ENCODE measurements at places on chromosomes 1 and 21.

- no peak for DNase-seq
Measured at GRCh38 chr1:195328102-195328501, 1280.1 kb downstream of the KCNT2 start.

DNA sequence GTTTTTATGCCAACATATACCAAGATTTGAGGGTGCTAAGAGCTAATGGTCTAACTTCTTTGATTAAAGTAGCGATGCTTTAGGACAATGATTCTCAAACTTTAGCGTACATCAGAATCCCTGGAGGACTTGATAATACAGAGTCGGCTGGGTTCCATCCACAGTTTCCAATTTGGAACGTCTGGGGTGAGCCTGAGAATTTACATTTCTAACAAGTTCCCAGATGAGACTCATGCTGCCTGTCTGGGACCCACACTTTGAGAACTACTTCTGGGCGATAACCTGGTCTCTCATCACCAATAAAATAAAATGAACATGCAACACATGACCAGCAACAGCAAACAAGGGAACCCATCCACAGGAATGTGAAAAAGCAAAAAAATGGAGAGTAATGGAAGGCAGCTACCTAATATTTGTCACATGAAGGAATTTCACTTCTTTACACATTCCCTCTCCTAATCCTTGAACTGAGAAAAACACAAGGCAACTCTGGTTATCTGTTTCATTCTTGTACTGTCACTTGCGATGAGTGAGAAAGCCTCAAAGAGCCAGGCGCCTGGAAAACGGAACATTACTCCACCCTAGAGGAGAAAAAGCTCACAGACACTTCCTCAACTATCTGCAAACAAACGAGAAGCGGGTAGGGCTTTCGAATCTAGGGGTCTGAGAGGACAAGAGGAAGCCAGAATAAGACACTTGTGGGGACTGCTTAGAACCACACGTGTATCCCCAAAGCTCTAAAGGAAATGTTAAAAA lies 14.0 kb downstream of the HSF2BP start:
- peak; percentile 79 for DNase-seq

DNA sequence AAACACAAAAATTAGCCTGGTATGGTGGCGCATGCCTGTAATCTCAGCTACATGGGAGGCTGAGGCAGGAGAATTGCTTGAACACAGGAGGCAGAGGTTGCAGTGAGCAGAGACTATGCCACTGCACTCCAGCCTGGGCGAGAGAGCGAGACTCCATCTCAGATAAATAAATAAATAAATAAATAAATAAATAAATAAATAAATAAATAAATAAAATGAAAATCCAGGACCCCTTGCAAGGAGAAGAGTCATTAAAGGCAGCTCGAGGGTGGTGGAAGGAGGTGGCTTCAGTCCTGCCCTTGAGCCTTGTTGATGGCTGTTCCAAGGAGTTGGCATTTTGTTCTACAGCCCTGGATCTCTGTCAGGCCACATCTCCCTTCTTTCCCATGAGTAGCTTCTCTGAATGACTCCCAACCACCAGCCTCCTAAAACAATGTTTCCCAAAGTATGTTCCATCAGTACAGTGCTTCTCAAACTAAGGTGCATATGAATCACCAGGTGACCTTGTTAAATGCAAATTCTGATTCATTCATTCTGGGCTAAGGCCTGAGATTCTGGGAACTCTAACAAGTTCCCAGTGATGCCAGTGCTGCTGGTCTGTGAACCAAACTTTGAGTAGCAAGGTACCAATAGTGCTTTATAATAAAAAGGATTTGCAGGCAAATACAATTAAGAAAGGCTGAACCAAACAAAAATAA lies 99.0 kb downstream of the KCNN3 start:
- DNase-seq, result no peak

DNA sequence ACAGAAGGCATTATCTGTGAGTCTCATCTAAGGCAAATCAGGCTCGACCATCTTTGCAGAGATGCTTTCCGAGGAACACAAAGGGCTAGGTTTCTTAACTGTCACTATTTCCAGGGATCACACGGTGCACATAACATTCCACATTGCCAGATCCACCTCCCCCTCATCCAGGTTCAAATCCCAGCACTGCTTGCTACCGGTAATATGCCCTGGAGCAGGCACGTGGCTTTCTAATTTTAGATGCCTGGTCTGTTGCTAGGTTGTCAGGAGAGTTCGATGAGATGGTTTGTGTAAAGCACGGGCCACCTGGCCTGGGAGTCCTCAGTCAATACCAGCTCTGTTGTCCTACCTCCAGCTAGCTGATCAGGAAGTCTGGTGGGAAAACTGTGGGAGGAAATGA lies 598.6 kb downstream of the NPHP4 start:
- peak; percentile 15 for DNase-seq

DNA sequence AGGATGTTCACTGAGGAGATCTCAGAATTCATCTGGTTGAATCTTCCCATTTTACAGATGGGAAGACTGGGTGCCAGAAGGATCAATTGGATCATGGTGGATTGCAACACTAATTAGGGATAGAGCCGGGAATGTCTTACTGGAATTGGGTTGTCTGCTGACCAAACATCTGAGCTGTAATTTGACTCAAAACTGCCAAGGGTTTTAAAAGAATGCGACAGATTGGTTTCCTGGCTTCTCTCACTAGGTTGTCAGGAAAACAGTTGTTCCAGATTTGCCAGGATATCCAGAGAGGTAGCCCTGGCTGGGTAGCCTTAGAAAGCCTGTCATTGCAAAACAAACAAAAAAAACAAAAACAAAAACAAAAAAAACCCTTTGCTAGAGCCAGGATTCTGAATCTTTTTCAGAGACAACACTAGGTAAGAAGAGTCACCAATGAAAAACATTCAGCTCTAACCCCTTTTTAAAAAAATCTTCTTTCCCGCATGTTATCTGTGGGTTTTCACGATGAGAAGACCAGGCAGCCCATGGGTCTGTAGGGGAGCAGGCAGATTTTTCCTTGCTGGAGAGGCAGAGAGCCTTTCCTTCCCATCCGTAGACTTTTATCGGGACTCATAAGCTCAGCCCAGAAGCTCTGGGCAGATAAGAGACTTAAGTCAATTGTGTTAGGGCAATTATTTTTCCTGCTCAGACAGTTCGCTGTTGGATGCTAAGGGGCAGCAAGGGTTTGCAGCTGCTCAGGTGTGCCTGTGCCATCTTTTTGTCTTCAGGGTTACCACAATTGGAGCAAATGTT lies 418.9 kb downstream of the PRDM2 start:
- no peak for DNase-seq

DNA sequence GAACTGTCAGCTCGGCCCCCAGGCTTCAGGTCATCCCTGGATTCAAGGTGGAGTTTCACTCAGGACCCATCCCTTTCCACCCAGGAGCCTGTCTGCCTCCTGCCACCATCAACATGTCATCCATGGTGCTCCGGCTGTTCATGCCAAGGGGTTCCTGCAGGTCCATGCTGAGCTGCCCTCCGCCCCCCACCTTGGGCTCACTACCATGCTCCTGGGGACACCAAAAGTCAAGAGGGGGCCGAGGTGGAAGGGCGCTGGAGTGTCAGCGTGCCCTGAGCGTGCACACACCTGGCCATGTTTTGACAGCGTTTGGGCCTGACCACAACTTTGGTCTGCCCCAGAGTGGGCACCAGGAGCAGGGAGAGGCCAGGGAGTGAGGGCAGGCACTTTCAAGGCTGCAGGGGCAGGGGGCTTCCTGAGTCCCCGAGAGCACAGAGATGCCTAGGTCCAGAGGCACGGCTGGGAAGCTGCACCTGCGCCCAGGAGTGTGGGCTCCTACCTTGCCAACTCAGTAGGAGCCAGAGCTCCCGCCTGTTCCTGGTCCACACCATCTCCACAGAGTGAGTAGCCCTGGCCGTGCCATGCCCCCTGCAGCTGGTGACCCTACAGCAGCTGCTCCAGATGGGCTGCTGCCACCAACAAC lies 639.6 kb upstream of the ZP4 start:
- DNase-seq, result no peak

GRCh38 chr1:186757851-186758250 lies 70.9 kb upstream of the PLA2G4A start:
- DNase-seq, result no peak

GRCh38 chr1:153352523-153352922 lies 3.9 kb upstream of the PGLYRP4 start:
- DNase-seq, result peak; percentile 46

- DNase-seq, result no peak
Measured at GRCh38 chr1:117695796-117696490, 90.1 kb downstream of the TENT5C start.

DNA sequence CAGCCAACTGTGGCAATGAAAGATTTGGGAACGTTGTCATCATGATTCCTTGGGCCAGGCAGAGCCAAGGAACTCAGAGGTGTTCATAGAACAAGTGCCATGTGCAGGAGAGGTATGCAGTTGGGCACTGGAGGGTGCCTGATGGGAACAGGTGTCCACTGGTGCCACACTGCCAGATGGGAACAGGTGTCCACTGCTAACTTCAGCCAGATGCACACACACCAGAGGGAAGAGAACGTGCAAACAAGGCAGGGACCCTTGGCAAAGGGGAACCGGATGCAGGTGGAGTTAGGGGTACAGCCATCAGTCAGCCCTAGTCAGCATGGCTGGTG lies 13.5 kb downstream of the OLFML2B start:
- no peak for DNase-seq

- DNase-seq, result no peak
Measured at GRCh38 chr1:197955486-197956394, 38.6 kb downstream of the LHX9 start.

Data from Peyer's patch (tissue), 4 donors.